ENCODE measurements at places on chromosomes 1 and 21.
A peak's percentile ranks its signal among the peaks of the same experiment; 100 is the strongest.

DNA sequence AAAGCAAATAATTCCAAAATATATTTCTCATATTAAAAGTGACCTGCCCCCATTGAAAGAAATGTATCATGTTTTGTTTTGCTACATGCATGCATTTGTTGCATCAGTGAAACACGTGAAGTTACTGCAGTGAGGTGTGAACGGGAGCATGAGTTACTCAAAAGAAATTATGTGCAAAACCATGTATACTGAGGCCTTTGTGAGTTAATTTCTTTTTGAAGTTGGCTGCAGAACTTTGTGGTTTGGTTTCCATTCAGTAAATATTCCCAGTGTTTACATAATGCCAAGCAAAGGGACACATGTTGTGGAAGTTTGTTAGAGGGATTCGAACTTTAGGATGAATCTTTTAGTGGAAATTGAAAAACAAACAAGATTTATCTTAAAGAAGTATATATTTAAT lies 619.4 kb upstream of the ADAMTS5 start:
- peak; percentile 43 for DNase-seq

DNA sequence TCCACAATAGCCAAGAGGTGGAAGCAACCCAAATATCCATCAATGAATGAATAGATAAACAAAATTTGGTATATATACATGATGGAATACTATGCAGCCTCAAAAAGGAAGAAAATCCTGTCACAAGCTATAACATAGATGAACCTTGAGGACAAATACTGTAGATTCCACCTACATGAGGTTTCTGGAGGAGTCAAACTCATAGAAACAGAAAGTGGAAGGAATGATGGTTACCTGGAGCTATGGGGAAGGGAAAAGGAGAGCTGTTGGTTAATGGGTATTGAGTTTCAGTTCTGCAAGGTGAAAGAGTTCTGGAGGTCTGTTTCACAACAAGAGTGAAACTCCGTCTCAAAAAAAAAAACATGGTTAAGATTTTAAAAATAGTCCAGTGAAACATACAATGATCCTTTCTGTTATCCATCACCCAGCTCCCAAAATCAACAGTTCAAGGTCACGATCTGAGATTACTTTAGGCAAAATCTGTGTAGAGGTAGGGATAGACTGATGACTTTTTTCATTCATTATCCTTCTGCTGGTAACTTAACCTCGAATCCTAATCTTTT lies 80.8 kb upstream of the HNRNPU start:
- no peak for DNase-seq

DNA sequence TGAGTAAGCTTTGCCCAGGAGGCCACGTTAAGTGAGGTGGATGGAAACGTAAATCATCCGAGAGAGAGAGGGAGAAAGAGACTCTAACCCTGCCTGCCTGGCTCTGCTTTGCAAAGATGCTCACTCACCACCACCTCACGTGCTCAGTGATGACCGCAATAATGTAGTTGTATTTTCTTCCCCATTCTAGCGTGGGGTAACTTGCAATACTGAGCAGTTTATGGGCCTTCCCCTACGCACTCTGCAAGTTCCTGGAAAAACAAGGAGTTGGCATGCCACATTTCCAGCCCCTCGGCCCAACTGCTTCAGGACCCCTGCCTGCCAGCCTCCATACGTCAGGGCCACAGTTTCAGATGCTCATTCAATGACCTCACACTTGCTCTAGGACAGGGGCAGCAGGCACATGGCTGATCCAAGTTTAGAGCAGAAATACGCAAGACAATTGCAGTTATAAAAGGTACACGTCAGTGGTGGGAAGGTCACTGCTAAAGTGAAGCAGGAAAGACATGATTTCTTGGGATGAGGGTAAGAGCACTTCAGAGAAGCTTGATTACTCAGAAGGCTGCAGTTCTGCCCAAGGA lies 112.5 kb upstream of the RAB4A start:
- peak; percentile 6 for DNase-seq

DNA sequence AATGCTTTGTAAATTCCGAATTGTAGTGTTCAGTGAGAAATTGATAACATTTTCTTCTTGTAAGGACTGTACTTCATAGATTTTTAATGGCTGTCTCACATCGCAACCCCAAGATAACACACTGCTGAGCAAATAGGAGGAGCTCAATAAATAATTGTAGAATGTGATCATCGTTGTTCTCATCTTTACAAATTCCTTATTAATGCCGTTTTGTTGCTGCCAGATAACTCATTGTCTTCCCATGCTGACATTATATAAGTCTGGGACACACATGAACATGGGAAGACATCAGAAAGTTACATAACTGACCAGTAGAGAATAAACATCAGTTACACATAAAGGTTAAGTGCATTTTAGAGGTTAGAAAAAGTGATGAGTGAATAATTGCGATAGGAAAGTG lies 46.4 kb upstream of the TSPAN2 start:
- peak; percentile 52 for DNase-seq

GRCh38 chr1:171357179-171357578 lies 43.2 kb downstream of the FMO4 start:
- DNase-seq: peak; percentile 8

- no peak for DNase-seq
Measured at GRCh38 chr1:57461405-57461804, 37.5 kb upstream of the DAB1 start.

- DNase-seq: no peak
Measured at GRCh38 chr1:218588540-218589172, 243.5 kb downstream of the TGFB2 start.

DNA sequence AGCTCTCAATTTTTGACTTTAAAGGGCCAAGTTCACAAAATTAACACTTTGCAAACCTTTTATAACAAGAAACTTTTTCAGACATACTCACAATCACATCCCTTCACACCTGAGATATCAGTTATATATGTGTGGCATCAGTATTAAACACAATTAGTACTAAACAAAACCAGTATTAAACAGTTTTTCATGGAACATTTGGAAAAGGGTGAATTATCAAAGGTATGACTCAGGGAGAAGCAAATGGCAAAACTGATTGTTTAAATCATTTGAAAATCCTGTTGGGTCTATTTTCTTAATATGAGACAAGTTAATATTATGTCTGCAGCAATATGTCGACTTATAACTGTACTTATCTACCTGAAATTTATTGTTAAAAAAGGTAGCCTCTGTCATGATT lies 587.3 kb downstream of the NEGR1 start:
- no peak for DNase-seq

- no peak for DNase-seq
Measured at GRCh38 chr1:180837020-180837419, 75.7 kb upstream of the KIAA1614 start.

GRCh38 chr1:155294520-155295182 lies 6.6 kb downstream of the PKLR start:
- DNase-seq: no peak

GRCh38 chr1:12143631-12144155 lies 23.1 kb upstream of the TNFRSF1B start:
- DNase-seq: peak; percentile 99

DNA sequence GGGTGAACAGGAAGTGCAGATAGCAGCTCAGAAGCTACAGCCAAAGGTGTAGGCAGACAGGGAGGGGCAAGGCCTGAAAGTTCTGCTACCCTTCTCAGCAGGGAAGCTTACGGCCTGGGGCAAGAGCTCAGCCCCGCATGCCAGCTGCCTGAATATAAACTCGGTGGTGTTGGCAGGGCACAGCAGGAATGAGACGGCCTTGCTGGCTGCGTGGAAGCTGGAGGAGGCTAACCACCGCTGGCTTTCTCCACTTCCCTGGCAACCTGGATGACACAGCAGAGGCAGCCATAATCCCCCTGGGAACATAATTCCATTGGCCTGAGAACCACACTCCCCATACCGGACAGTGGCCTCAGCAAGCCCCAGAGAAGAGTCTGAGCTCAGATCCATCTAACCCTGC lies 81.9 kb upstream of the PRRC2C start:
- DNase-seq: peak; percentile 87

- DNase-seq: peak; percentile 90
Measured at GRCh38 chr21:16794950-16795349, 717.9 kb upstream of the CXADR start.

DNA sequence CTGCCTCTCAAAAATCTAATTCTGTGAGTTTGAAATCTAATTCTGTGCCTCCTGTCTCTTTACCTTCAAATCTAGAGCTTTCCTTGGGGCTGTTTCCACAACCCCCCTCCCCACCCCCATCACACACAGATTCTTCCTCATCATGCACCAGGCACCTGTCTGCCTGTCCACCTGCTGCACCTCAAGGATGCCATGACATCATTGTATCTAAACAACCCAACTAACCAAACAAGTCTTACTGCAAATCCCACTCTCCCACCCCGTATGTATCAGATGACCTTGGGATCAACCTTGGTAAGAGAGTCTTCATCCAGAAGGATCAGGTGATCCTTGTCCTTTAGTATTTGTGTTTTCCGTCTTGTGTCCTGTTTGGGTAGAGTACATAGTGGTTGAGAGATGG lies 102.7 kb upstream of the SIM2 start:
- no peak for DNase-seq

DNA sequence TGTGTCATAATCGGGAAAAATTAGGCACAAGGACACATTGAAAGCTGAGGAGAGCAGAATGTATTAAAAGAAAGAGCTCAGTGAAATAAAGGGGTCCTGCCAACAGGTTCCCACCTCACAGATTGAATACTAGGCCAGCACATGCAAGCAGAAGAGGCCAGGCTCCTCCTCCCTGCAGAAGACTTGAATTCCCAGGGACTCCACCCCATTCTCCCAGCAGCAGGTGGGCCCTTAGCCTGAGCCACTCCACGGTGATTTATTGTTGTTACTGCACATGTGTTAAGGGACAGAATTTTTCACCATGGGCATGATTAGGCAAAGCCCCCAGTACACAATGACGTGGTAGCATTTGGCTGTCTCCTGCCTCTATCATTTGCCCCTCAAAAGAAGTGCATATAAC lies 1844.7 kb downstream of the NCAM2 start:
- DNase-seq: no peak

DNA sequence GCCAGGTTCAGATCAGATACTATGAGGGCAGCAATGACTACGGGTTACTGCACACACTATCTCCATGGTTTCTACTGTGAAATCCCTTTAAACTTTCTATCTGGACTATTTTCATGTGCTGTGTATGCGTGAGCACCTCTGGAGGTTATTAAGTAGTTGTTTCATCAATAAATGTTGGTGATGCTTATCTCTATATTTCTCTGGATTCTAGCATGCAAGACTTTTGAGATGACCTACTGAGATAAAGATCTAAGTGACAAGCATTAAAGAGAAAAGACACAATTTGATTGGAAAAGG lies 194.0 kb downstream of the NRIP1 start:
- no peak for DNase-seq

GRCh38 chr1:5745800-5746610 lies 246.2 kb downstream of the NPHP4 start:
- peak; percentile 59 for DNase-seq

DNA sequence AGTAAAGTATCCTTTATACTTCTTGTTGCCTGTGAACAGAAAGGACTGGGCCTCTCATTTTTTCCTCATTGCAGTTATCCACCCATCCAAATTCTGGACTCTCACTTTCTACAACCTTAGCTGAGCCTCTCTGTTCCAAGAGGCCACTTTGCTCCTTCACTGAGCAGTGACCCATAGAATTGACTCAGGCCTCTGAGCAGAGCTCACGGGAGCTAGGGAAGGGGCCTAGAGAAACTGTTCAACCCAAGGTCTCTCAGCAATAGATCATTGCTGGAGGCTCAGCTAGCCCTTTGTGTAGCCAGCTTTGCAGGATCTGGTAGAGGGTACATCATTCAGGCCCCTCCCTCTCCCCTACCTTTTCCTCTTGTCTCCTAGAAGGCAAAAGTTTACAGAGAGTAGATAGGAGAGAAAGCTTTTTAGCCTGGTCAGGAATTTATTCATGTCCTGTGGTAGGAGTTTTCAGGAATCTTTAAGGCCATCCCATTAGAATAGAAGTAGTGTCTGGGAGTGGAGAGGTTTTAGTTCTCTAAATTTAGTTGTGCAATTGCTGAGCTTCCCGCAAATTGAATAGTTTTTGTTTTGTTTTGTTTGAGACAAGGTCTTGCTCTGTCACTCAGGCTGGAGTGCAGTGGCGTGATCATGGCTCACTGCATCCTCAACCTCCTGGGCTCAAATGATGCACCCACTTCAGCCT lies 6.7 kb downstream of the INTS3 start:
- no peak for DNase-seq

DNA sequence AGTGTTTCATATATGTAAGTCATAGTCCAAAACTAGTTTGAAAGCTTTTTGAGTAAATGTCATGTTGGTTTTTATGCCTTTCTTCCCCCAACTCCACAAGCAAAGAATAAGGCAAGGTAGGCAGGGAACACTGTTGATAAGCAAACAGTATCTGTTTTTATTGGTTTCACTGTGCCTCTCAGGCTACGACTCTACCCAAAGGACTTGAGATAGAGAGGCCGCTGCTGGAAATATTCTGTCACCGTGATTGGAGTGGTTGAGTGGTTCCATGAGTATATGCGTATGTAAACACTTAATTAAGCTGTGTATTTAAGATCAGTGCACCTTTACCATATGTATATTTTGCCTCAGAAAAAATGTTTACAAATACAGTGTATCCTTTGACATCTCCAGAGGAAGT lies 138.1 kb upstream of the KIF26B start:
- DNase-seq: no peak

DNA sequence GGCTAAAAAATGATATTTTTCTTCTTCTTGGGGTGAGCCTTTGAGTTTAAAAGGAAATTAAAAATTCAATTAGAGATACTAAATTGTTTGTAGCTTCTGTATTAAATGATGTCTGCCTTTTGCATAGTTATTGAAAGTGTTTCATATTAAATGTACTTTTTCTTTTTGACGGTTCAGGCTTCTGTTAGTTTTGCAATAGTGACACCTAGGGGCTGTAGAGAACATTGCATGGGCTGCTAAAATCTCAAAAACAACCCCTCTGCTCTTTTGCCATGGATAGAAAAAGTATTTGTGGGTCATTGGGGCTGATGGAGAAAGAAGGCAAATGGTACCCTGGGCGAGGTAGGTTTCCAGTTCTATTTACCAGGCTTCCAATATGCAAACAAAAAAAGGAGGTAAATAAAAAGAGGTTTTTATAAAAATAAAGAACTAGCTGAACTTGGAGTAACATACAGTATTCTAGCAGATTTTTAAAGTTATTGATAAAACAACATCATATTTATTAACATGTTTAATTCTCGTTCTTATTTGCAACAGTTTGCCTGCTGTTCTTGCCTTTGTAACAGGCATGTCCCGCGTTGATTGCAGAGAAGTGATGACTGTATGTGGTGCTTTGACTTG lies 115.4 kb upstream of the HOOK1 start:
- DNase-seq: peak; percentile 47

- no peak for DNase-seq
Measured at GRCh38 chr1:241836941-241837340, 11.1 kb upstream of the EXO1 start.

- DNase-seq: no peak
Measured at GRCh38 chr1:172283766-172284165, 136.7 kb upstream of the C1orf105 start.

Data from M059J (cell line).